ENCODE measurements at places on chromosomes 7 and 10.

GRCh38 chr10:44463511-44464121 is 78.7 kb upstream of the CXCL12 start:
- DNase-seq = peak; percentile 85

- no peak for DNase-seq
These were observed 25.5 kb downstream of the HELLS start for GRCh38 chr10:94571081-94571480.

- DNase-seq = peak; percentile 22
These were observed 18.6 kb downstream of the OCM2 start for GRCh38 chr7:97971120-97971989.

DNA sequence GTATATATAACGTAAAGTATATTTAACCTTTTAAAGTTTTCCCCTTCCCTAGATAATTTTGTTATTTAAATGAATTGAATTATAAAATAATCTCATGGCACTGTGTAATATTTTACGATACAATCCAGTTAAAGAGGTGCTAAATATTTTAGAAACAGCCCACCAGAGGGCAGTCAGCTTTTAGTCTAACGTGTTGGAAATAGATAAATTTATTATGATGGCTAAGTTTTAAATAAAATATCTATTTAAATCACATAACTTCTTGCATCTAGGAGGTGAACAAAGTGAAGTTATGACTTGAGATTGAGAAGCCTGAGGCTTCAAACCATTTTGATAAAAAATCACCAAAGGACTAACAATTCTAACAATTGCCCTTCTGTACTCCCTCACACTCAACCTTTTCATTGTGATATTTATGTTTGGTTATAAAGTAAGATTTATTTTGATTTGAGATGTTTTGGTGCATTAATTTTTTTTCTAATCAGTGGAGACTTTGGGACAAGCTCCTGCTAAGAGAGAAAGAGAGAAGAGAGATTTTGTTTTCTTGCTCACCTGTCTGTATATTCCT is 171.5 kb upstream of the SP4 start:
- peak; percentile 27 for DNase-seq

DNA sequence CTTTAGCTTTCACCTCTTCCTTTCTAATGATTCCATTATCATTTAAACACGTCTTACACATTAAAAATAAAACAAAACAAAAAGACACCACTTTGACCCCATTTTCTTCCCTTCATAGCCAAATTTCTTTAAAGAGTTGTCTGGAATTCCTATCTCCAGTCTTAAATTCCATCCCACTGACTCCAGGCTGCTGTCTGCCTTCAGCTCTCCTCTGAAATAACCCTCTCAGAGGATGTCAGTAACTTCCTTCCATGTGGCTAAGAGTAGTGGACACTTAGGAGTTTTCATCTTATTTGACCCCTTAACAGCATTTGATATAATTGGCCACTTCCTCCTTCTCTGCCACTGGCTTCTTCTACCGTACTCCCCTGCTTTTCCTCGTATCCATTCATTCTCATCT is 69.6 kb upstream of the MKX start:
- peak; percentile 52 for DNase-seq

DNA sequence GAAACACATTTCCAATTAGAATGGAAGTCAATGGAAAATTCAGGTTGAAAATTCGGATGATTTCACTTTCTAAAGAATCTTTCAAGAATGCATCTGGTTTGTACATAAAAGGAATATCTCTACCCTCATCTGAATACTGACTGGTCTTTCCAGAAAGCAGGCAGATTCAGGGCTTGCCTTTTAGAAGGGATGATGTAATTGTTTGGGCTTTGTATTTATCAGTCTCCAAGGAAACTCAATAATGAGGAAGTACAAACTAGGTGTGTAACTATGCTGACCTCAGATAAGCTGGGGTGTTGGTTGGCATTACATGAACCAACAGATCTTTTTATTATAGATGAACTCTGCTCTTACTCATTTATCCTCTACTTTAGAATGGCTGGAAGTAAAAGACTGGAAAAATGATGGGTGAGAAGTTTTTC is 24.1 kb downstream of the PDLIM1 start:
- peak; percentile 80 for DNase-seq

GRCh38 chr7:148241700-148242293 is 348.8 kb upstream of the C7orf33 start:
- no peak for DNase-seq

- DNase-seq = no peak
These were observed 198.9 kb downstream of the WDR37 start for GRCh38 chr10:1255118-1255517.

DNA sequence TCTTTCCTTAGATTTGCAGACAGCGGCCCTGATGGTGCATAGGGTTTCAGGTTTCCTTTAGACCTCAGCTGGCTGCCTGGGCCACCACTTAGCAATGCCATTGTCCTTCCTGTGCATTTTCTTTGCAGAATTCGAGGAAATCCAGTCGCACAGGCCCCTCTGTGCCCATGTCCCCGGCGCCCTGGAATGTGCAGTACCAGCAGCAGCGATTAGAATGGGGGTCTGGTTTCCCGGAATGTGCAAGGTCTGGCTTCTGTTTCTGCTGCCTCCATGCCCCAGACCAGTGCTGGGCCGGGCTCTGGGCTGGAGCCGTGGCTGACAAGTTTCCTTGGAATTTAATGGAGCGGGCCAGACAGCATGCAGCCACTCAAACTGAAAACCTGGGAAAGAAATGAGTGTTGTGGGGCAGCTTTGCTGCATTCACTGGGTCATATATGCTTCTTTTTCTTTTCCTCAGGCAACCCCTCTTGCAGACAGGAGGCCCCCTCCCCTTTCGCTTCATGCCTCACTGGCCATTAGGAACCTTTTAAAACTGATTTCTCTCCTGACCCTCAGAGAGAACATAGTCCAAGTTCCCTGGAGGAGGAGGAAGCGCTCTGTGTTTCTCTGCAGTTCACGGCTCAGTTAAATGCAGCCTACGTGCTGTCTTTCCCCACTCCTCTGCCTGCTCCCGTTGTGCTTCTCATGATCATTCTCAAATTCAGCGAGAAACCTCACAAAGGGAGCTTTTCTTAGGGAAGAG is 14.4 kb downstream of the HTRA1 start:
- peak; percentile 77 for DNase-seq

- no peak for DNase-seq
These were observed 13.8 kb downstream of the VWA2 start for GRCh38 chr10:114252883-114253282.

- DNase-seq = no peak
These were observed 21.4 kb upstream of the CPVL start for GRCh38 chr7:29167721-29168120.

DNA sequence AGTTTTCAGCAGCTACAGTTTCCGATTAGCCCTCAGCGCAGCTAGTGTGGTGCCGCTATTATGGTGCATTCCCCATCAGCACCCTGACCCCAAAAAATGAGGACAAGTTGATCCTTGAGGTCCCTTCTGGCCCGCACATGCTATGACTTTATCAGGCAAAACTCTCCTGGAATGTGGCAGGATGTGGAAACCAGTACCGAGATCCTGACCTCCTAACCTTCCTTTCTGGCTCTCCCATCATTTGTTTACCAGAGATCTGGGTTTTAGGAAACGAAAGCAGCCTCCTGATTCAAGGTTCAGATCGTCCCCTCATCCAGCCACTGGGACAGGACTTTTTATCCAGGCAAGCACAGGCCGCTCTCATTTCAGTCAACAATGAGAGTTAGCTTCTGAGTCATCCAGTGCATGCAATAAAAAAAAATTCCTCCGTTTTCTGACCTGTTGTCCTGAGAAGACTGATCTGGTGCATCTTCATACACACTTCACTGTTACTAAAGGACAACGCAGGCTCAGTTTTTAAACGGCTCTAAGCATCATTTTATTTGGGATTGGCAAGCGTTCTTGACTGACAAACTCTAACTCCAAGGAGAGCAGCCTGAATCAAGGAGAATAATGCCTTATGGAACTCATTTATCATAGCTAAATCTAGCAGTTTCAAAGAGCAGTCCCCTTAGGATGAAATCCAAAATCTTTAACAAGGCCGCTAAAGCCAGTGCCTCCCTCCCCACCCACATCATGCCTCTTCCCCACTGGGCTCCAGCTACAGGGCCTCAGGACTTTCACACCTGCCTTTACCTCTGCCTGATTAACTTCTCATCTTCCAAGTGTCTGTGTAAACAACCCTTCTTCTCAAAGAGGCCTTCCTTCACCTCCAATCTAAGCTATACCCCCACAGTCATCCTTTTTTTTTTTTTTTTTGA is 17.1 kb downstream of the PDLIM1 start:
- peak; percentile 76 for DNase-seq

- DNase-seq = no peak
These were observed 704 bp upstream of the SLC35B4 start for GRCh38 chr7:134317434-134317833.

GRCh38 chr10:73906524-73907447 is 4.1 kb upstream of the PLAU start:
- DNase-seq = peak; percentile 90

GRCh38 chr7:128235471-128235870 is 5.6 kb upstream of the LEP start:
- no peak for DNase-seq

GRCh38 chr10:73019100-73019499 is 64.5 kb upstream of the PLA2G12B start:
- no peak for DNase-seq

DNA sequence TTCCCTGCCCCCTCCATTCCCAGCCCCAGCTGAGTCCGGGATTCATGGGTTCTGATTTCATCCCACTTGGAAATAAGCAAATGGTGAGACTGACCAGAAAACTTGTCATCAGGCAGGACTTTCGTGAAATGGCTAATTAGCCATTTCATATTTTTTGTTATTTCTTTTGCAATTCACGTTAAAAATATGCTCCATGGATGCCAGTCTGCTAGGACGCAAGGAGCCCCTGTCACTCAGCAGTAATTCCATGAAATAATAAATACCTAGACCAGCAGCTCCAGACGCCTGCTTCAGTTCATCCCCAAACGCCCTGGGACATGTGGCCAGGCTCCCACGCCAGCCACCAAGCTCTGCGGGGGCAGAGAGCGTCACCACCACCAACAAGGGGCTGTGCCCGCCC is 111.0 kb downstream of the TRIL start:
- no peak for DNase-seq

- no peak for DNase-seq
These were observed 16.4 kb downstream of the PALD1 start for GRCh38 chr10:70494966-70495365.

DNA sequence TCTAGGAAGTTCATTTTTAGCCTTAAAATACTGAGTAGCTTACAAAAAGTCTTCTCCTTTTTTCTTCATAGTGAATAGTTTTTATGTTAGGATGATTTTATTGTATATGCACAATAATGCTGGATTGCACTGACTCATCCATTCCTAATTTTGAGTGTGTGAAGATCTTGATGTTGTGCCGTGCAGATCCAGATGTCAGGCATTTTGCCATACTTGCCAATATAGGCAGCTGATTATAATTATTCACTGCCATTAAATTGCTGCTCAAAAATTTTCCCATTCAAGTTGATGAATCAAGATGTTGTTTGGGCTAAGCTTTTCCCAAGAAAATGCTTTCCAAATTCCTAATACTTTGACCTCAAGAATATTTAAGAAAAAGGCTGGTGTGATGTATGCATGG is 218.3 kb downstream of the AHR start:
- peak; percentile 35 for DNase-seq

GRCh38 chr10:31011665-31012022 is 20.0 kb downstream of the ZNF438 start:
- DNase-seq = peak; percentile 10

- DNase-seq = no peak
These were observed 32.8 kb downstream of the SLC16A12 start for GRCh38 chr10:89502549-89502948.

- no peak for DNase-seq
These were observed 28.2 kb upstream of the AKAP9 start for GRCh38 chr7:91912494-91912893.

GRCh38 chr10:129274748-129275474 is 192.1 kb upstream of the MGMT start:
- no peak for DNase-seq

DNA sequence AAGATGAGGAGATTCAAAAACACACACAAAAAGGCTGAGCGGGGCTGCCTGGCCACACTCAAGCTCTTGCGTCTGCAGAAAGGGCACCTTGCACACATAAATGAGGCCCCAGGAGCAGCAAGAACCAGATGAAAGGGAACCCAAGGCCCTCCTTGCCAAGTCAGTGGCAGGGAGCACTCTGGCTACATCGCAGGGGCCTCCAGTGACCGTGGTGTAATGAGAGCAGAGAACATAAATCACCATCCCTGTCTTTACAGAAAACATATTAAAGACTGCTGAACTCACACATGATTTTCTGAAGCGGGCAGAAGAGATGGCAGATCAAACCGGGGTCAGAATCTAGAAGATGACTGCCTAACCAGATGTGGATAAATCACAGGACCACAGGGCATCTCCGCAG is 80.5 kb downstream of the SLIT1 start:
- DNase-seq = no peak

Data from GM03348 (cell line).